ENCODE measurements at places on chromosomes 2 and 18.

DNA sequence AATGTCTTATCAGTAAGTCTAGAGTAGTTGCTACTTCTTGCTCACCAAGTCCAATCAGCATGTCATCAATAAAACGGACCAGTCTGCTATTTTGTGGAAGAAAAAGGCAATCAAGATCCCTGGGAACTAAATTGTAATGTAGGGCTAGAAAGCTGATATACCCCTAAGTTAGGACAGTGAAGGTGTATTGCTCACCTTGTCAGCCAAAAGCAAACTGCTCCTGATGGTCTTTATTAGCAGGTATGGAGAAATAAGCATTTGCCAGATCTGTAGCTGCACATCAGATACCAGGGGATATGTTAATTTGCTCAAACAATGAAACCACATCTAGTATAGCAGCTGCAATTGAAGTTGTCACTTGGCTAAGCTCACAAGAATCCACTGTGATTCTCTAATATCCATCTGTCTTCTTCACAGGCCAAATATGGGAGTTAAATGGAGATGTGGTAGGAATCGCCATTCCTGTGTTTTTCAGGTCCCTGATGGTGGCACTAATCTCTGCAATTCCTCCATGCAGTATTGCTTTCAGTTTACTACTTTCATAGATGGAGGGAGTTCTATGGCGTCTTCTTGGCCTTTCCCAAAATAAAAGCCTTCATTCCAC lies 75.0 kb downstream of the TMEM237 start:
- H3K4me1 ChIP-seq: no peaks in the 10 kb centered on the region
- no peak overlapping the region for H3K4me3 ChIP-seq
- no peak for DNase-seq
- H3K27ac ChIP-seq: no peak overlapping the region

- no peak overlapping the region for H3K27ac ChIP-seq
- no peaks in the 10 kb centered on the region for H3K4me1 ChIP-seq
- H3K36me3 ChIP-seq: no peaks in the 10 kb centered on the region
- H3K27me3 ChIP-seq: no peaks in the 10 kb centered on the region
- DNase-seq: no peak
Measured at GRCh38 chr2:150051004-150051403, 436.5 kb downstream of the RND3 start.

GRCh38 chr2:12202313-12203075 lies 456.1 kb downstream of the LPIN1 start:
- no peaks in the 10 kb centered on the region for H3K36me3 ChIP-seq
- H3K27ac ChIP-seq: no peak overlapping the region
- DNase-seq: no peak
- no peaks in the 10 kb centered on the region for H3K4me1 ChIP-seq
- no peak overlapping the region for H3K4me3 ChIP-seq

DNA sequence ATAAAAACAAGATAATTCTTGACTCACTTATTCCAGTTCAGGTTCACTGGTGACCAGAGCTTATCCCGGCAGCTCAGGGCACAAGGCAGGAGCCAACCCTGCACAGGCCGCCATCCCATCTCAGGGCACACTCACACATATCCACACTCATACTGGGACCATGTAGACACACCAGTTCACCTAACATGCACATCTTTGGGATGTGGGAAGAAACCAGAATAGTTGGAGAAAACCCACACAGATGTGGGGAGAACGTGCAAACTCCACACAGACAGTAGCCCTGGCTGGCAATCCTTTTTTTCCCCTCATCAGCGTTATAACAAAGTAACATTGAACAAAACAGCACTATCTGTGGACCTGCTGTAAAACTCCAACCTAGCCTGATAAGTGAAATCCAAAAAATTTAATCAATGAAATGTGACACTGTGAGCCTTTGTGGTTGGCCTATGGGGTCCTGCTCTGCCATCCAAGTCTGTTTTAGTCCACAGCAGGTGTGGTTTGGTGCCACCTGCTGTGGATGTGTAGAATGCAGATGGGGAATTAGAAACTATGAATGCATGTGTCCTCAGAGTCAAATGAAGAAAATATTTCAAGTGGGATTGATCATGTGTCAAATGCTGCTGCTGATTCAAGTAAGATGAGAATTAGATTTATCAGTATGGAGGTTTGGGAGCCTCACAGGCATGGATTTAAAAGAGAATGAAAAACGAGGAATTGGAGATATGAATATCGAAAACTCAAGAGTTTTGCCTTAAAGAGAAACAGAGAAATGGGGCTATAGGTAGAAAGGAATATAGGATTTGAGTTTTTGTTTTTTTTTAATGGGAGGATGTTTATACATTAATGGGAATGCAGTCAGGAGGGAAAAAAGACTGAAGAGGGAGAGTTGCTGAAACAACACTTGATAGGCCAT lies 47.0 kb downstream of the UGP2 start:
- peaks cover 79% of the 10 kb centered on the region for H3K36me3 ChIP-seq
- DNase-seq: peak; percentile 67
- peak overlapping the region; percentile 82 for H3K27ac ChIP-seq
- no peaks in the 10 kb centered on the region for H3K27me3 ChIP-seq

- no peak overlapping the region for H3K27ac ChIP-seq
- no peaks in the 10 kb centered on the region for H3K4me1 ChIP-seq
- no peak overlapping the region for H3K4me3 ChIP-seq
- no peaks in the 10 kb centered on the region for H3K27me3 ChIP-seq
- no peaks in the 10 kb centered on the region for H3K36me3 ChIP-seq
- no peak for DNase-seq
Measured at GRCh38 chr2:238863231-238863630, 15.3 kb downstream of the TWIST2 start.

GRCh38 chr2:8684540-8684877 lies 2.7 kb downstream of the ID2 start:
- H3K36me3 ChIP-seq: no peaks in the 10 kb centered on the region
- peak overlapping the region; percentile 81 for H3K27ac ChIP-seq
- H3K27me3 ChIP-seq: no peaks in the 10 kb centered on the region
- H3K4me3 ChIP-seq: peak overlapping the region; percentile 78

DNA sequence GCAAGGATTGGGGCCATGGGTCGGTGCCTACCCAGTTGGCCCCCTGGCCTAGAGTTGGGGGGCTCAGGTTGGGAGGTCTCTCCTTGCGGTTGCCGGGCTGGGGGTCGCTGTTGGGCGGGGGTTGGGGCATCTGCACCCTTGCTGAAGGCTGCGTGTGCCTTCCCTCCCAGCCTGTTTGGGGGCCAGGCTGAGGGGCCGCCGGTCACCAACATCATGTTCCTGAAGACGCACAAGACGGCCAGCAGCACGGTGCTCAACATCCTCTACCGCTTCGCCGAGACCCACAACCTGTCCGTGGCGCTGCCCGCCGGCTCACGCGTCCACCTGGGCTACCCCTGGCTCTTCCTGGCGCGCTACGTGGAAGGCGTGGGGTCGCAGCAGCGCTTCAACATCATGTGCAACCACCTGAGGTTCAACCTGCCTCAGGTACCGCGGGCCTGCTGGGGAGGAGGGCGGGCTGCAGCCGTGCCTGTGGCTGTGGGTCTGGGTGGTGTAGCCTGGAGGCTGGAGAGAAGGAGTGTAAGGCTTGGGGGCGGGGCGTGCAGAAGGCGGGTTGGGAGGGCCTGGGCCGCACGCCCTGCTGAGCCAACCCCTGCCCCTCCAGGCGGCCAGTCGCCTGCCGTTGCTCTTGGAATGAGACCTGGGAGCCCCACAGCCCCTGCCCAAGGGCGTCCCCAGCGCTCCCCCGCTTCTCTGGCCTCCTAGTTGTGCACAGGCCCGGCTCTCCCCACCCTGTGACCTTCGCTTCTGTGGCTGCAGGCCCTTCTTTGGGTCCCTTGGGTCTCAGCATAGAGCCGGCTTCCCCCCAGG lies 7.2 kb upstream of the NEU4 start:
- H3K4me3 ChIP-seq: no peak overlapping the region
- peaks cover 6% of the 10 kb centered on the region for H3K4me1 ChIP-seq
- no peak overlapping the region for H3K27ac ChIP-seq
- no peaks in the 10 kb centered on the region for H3K36me3 ChIP-seq

DNA sequence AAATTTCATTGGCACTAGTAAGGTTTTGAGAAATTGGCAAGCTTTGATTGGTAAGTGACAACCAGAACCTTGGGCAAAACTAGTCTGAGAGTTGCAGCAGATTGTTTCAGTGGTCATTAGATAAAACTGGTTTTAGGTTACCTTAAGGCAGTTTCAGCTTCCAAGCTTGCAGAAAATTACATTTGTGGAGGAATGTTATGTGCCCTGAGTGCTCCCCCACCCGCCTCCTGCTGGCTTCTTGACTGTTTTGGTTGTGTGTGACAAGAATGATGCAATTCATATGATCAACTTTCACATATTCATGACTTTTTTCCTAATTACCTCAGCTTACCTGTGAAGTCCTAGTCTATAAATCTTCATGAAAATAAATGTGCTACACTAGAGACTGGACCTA lies 599.5 kb upstream of the ZNF804A start:
- H3K4me1 ChIP-seq: peaks cover 8% of the 10 kb centered on the region
- no peak for DNase-seq
- no peaks in the 10 kb centered on the region for H3K27me3 ChIP-seq
- no peak overlapping the region for H3K27ac ChIP-seq

DNA sequence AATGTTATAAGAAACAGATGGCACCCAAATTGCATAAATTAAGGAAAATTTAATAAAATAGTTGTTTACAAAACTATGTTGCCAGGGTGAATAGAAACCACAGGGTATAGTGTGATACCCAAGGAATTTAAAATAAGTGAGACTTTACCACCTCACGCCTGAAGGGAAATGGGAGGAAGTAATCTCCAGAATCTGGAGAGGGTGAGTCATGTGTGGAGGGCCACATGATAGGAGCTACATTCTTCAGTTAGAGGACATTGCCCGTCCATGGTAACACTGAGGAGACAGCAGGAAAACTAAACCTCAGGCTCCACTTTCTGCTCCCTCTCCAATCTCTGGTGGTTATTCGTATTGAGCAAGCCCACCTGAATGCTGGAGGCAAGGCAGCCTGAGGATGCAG lies 97.2 kb upstream of the NXPH2 start:
- no peak for DNase-seq
- H3K27me3 ChIP-seq: no peaks in the 10 kb centered on the region
- no peak overlapping the region for H3K27ac ChIP-seq
- H3K4me3 ChIP-seq: no peak overlapping the region

- no peaks in the 10 kb centered on the region for H3K4me1 ChIP-seq
- no peak overlapping the region for H3K27ac ChIP-seq
- no peak for DNase-seq
- H3K27me3 ChIP-seq: no peaks in the 10 kb centered on the region
Measured at GRCh38 chr2:240765007-240765406, 55.0 kb downstream of the KIF1A start.

DNA sequence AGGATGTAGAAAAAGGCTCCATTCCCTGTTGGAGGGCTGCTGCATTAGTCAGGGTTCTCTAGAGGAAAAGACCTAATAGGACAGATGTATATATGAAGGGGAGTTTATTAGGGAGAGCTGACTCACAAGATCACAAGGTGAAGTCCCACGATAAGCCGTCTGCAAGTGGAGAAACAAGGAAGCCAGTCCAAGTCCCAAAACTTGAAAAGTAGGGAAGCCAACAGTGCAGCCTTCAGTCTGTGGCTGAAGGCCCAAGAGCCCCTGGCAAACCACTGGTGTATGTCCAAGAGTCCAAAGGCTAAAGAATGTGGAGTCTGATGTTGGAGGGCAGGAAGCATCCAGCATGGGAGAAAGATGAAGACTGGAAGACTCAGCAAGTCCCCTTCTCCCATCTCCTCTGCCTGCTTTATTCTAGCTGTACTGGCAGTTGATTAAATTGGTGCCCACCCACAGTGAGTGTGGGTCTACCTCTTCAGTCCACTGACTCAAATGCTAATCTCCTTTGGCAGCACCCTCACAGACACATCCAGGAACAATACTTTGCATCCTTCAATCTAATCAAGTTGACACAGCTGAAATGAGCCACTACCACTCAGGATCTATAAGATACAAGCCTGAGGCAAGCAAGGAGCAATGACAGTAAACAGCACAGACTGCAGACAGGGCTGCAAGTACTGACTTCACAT lies 30.0 kb upstream of the ATG16L1 start:
- peaks cover 6% of the 10 kb centered on the region for H3K4me1 ChIP-seq
- no peak overlapping the region for H3K27ac ChIP-seq
- H3K27me3 ChIP-seq: no peaks in the 10 kb centered on the region

GRCh38 chr2:55490554-55490953 lies 29.0 kb upstream of the CFAP36 start:
- no peak overlapping the region for H3K4me3 ChIP-seq
- H3K36me3 ChIP-seq: no peaks in the 10 kb centered on the region

GRCh38 chr2:219509780-219510511 lies 4.3 kb upstream of the ASIC4 start:
- DNase-seq: peak; percentile 84
- no peaks in the 10 kb centered on the region for H3K27me3 ChIP-seq
- H3K4me3 ChIP-seq: peak overlapping the region; percentile 28
- H3K4me1 ChIP-seq: peaks cover 55% of the 10 kb centered on the region

DNA sequence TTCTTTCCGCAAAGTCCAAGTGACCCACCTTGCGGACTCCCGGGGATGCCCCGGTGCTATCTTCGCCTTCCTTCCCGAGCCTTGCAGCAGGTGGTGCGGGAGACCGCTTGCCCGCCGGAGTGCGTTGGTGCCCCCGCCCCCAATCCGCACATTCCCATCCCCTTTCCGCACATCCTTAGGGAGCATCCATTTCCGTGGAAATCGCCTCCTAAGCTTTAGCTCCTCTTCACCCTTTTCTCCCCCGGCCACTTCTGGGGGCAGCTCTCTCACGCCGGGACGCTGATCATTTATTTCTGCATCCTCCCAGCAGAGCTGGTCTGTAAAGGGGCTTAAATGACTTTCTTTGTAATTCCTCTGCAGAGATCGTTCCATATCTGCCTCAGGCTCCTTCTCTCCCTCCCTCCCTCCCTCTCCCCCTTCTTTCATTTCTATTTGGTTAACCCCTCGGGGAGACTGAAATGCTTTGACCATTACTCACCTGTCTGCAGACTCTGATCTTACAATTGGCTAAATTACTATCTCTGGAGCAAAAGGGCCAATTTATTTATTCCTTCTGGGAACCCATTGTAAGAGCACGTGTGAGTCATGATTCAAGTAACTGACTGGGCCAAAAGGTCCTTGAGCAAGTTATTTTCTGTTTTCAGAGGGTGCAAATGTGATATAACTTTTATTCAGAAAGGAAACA lies 1.3 kb upstream of the LYPD1 start:
- no peak overlapping the region for H3K27ac ChIP-seq
- H3K4me3 ChIP-seq: peak overlapping the region; percentile 46
- peaks cover 90% of the 10 kb centered on the region for H3K27me3 ChIP-seq
- H3K4me1 ChIP-seq: no peaks in the 10 kb centered on the region
- peak; percentile 79 for DNase-seq

GRCh38 chr18:8800876-8801262 lies 95.5 kb downstream of the MTCL1 start:
- no peak overlapping the region for H3K27ac ChIP-seq
- no peaks in the 10 kb centered on the region for H3K27me3 ChIP-seq
- peaks cover 16% of the 10 kb centered on the region for H3K4me1 ChIP-seq
- H3K4me3 ChIP-seq: no peak overlapping the region
- DNase-seq: no peak
